ENCODE measurements at places on chromosomes 5 and 9. TPM values are rescaled to one million over a fixed set of nuclear protein-coding genes. Genes with fewer than 3 reads are reported as not detected.

DNA sequence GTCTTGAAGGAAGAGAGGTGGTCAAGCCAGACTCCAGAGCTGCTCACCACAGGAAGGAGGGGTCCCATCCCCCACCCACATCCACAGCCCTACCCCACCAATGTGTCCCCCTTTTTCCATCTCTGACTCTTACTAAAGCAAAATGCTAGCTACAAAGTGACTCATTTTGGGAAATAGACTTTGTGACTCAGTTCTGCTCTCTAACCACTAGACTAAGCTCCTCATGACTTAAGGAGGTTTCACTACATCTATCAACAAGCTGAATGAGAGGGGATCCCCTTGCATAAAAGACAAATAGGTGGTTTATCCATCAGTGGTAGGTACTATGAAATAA, 35.1 kb upstream of the ADRB2 start:
- DNase-seq, result no peak

DNA sequence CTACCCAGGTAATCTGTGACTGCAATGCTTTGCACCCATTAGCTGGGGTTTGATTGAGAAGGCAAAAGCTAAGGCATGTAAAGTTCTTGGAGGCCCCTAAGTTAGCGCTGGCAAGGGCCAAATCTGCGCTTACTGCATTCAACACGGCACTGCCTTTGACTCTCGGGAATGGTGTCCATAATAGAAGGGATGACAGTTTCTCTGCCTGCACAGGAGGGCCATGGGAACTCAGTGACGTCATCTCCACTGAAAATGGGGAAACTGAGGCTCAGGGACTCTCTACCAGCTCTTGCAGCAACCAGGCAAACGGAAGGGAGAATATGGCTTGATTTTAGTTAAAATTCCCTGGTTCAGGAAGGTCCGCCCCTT, 487 bp downstream of the SPATA24 start:
- no peak for DNase-seq

DNA sequence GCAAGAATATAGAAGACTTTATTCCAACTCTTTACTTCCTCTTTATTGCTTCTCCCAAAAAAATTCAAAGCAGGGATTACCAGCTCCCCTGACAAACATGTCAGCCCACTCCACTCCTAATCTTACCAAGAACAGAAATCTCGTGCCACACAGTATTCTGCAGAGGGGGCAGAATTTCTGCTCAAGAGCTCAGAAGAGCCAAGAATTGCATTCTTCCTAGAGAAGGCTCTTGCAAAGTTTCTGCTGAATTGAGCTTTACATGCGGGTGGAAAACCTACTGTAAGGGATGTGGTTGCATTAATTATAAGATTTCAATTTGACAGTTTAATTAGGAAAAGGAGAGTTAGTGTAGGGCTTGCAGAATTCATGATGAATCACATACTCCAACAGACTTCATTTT, 428.5 kb downstream of the CETN3 start:
- DNase-seq, result no peak

- DNase-seq, result no peak
Observed at GRCh38 chr5:56190497-56190896, 42.6 kb downstream of the ANKRD55 start.

DNA sequence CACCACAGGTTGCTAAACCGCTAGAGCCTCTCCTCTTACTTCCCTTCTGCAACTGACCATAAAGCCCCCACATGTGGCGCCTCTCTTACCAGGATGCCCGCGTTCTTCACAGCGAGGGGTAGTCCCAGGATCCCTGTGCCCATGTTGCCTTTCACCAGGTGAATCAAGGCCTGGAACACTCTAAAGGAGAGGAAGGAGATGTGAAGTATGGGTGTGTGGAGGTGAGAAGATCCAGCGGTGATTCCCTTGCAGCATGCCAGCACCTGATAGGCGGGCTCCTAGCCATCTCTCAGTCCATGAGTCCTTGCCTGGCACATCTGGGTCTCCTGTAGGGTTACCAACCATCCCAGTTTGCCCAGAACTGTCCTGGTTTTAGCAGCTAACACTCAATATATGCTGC, 3.3 kb downstream of the SLC36A2 start:
- DNase-seq, result no peak

- peak; percentile 64 for DNase-seq
Observed at GRCh38 chr5:37738057-37738691, 101.7 kb downstream of the GDNF start.

CCDC152 gene
- total RNA-seq, result not detected

C5orf34 gene
- 12.3 TPM for total RNA-seq
